Activated T-helper 17 cell treated with anti-CD3 and anti-CD28 coated beads, Interleukin-2, amount 50 U/mL, for 72 hours (primary cell): ENCODE measurements at places on chromosomes 13 and 19.

GRCh38 chr13:103935117-103935516 lies 868.9 kb upstream of the SLC10A2 start:
- no peak for ATAC-seq

- no peak for ATAC-seq
These were observed 125.1 kb downstream of the SIPA1L3 start for GRCh38 chr19:38032151-38032550.

DNA sequence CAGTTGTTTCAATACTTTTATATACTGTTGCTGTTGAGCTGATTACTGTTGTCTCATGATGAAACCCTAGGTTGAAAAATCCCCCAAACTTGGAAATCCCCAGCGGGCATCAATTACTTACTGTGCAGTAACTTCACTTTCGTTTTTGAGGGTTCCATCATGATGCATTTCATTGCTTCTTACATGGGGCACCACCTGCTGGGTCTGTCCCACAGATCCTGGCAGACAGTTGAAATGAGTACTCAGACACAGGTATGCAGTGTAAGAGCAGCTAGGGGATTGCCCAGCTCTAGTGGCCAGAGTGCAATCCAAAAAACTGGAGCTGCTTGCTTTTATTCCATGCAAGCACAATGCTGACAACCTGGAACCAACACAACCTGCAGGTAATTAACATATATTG lies 132.5 kb upstream of the ZNF91 start:
- ATAC-seq, result peak; percentile 87

DNA sequence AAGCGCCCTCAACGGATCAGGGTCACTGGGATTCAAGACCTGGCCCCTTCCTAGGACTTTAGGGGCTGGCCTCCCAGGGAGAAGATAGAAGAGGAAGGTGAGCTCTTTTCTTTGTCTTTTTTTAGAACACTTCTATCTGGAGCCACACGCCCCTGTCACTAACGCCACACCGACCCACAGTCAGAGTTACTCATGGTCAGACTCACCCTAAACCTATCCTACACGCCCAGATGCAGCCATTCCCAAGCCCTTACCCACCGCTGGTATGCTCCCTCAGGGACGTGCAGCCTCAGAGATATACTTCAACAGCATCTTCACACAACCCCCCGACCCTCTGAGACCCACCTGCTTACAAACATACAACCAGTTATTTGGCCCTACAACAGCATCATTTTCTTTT lies 29.9 kb upstream of the MUC16 start:
- ATAC-seq, result no peak

DNA sequence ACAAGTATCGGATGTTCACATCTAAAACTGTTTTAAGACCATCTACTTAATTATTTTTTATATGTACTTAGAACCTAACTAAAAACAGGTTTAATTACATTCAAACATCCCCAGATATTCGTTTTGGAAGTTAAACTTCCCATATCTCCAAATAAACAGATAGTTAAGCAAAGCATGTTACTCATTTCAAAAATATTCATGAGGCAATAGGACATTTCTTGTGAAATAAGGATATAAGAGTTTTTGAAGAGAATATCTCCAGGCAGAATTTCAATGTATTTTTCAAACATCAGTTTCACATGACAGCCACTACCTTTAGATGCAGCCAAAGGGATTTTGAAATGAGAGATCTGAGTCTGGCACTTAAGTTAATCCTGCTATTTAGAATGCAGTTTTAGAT lies 697.5 kb downstream of the SLITRK1 start:
- no peak for ATAC-seq

DNA sequence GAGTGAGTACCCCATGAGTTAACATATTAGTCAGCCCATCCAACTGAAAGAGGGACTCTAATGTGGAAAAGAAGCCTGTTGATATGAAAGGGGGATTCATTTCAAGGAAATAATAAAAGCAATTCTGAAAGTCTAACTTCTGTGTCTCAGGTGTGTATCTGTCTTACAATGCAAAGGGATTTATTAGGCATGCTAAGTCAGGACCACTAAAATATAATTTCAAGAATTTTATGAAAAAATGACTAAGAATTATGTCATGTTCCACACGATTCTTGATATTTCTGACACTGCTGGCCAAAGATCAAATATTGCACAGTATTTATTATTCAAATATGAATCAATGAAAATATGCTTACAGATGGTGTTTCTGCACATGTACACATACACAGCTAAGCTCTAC lies 130.8 kb downstream of the KLF12 start:
- ATAC-seq, result peak; percentile 24

DNA sequence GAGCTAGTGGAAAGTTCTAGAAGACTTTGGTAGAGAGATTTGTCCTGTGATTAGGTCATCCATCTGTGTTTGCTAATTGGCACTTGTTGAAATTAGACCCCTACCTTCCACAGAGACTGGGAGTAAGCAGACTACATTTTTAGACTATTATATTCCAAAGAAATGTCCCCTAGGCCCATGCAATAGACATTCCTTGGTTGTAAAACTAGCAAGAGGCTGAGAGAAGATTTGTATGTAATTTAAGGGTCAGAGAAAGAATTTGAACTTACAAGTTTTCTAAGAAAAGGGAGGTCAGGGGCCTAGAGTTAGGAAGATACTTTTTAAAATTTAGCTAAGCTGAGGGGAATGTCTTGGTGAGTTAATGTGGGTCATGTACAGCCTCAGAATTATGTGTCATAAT lies 470.7 kb upstream of the SLITRK1 start:
- no peak for ATAC-seq

- no peak for ATAC-seq
These were observed 819.8 kb downstream of the PCDH9 start for GRCh38 chr13:66410314-66410713.

DNA sequence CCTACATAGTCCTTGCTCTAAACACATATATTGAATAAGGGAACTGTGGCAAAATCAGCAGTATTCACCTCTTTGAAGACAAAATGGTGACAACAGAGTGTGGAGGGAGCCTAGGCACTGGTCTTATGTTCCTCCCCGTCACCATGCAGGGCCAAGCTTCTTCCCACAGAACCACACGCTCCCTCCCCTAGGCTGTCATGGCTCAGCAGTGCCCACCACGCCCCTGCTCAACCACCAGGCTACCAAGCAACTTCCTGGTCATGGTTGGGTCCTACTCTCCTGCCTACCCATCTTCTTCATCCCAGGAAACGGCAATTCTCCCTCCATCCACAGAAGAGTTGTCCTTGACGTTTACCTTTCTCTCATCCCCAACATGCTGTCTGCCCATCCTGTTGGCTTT lies 126.1 kb downstream of the CRYL1 start:
- no peak for ATAC-seq

GRCh38 chr13:45406421-45406820 lies 11.8 kb downstream of the SLC25A30 start:
- ATAC-seq, result no peak

GRCh38 chr19:7492142-7492541 lies 3.3 kb upstream of the PEX11G start:
- peak; percentile 82 for ATAC-seq

DNA sequence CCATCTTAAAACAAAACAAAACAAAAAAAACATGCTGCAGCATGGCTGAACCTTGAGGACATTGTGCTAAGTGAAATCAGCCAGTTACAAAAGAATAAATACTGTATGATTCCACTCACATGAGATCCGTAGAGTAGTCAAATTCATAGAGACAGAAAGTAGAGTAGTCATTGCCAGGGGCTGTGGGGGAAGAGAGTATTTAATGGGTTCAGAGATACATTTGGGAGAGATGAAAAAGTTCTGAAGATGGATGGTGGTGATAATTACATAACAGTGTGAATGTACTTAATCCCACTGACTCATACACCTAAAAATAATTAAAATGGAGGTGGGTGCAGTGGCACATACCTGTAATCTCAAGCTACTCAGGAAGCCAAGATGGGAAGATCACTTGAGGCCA lies 72.0 kb upstream of the C1QTNF9 start:
- no peak for ATAC-seq

GRCh38 chr13:29931696-29932095 lies 81.3 kb upstream of the UBL3 start:
- ATAC-seq, result no peak

DNA sequence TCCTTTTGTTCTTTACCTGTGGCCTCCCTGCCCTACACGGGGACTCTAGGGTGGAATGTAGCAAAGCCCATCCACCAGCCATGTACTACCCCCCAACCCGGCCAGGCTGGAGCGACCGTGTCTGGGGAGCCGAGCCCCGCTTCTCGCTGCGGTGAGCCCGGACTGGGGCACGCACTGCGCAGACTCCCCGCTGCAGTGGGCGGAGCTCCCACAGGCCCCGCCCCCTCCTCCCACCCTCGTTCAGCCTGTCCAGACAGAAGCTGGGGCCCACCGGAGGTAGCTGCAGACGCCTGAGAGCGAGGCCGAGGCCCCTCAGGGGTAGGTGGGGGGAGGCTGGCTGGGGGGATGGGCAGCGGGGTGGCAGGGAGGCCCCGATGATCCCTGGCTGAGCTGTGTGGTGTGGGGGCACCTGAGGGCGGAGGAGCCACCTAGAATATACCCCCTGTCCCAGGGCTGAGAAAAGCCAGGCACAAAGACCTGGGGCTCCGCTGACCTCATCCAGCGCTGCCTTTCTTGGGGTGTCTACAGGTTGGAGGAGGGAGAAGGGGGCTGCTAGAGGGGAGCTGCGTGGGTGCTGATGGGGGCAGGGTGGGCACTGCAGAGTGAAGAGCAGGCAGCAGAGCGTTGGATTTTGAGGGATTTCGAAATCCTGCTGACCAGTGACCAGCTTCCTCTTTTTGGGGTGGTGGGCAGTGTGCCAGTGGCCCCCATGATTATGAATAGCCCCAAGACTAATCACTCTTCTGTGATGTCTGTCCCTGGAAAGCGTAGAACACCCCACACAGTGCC lies 17.3 kb downstream of the PLD3 start:
- peak; percentile 60 for ATAC-seq

DNA sequence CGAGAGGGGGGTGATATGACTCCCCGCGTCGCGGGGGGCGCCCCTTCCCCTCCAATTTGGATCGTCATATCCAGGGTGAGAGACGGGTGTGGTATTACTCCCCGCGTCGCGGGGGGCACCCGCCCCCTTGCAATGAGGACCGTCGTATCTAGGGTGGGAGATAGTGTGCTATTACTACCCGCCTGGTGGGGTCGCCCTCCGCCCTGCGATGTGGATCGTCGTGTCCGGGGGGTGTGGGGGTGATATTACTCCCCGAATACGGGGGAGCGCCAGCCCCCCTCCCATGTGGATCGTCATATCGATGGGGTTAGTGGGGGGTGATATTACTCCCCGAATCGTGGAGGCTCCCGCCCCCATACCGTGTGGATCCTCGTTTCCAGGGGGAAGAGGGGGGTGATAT lies 29.2 kb upstream of the RGCC start:
- peak; percentile 79 for ATAC-seq

DNA sequence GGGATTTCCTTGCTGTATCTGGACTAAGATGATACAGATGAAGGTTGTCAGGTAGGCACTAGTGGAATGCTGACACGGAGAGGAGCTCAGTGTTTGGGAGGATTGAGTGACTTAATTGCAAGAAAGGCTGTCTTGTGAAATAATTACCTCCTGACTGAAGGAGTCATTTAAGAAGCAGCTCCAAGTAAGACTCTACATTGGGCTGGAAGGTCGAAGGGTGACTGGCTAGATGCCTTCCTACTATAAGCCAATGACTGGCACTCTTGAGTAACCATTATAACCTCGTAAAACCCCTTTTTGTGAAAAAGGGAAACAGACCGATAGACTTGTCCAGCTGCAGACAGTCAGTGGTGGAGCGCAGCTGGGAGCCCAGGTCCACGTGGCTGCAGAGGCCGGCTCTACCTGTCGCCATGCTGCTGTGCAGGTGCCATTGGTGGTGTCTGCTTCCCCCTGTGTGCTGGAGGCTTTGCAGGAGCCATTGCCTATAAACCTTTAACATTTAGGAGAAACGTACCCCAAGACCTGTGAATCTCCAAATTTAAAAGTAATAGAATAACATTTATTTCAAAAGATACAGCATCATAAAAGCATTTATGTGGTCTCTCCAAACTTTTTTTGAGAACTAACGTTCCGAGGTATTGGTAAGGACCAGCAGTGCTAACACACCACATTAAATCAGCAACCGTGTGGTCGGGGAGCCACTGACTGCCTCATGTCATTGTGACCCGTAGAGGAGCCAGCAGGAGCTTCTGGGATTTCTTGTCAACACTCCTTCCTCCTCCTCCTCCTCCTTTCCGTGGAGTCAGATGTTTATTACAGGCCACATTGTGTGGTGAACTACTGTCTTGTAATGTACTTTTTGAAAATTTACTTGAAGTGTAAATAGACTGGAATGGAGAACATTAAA lies 80.4 kb upstream of the TEX29 start:
- no peak for ATAC-seq

DNA sequence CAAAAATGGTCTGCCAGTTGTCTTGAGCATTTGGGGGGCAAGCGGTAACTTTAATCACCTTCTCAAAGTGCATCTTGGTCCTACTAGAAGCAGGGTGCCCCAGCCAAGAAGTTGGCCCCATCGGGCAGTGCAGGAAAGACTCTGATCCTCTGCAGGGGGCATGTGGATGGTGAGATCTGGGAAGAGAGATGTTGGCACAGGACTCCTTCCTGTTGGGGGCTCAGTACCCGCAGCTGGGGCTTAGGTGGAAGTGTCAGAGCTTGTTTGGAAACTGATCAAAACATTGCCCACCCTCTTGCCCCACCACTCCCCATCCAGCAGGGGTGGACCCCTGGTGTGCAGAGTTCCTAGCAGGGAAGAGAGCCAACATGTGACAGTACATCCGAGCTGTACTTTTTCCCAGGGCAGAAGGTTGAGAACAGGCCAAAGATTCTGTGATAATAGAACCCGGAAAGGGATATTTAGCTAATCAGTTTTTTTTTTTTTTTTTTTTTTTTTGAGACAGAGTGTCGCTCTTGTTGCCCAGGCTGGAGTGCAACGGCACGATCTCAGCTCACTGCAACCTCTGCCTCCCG lies 8.8 kb downstream of the RRAS start:
- no peak for ATAC-seq

DNA sequence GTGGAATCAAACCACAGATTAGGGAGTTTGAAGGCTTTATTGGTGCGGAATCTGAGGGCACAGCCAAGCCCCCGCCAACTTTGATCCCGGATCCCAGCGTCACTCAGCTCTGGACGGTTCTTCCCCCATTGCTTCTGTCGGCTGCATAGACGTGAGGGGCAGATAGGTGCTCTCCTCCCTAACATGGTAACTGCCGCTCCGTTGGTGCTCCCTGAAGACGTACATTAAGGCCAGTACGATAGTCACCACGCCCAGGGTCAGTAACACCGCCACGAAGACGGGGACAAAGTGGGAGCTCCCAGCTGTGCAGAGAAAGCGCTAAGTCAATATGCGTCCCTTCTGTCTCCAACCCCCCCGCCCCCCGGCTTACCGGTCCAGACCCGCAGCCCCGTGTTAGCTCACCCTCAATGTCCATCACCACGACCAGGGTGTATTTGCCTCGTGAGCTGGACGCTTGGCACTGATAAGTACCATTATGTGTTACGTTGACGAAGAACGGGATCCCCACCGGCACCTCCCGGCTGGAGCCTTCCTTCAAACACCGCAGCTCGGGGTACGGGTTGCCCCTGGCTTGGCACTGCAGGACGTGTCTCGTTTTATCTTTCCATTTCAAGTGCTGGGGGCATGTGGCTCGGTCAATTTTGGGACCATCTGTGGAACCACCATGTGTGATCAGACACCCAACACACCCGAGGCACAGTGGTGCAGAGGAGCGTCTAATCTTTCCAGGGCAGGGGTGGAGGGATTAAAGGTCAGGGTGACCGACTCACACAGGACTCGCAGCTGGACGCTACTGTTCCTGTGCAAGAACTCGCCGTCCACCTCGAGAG lies 644 bp upstream of the RAVER1 start:
- peak; percentile 9 for ATAC-seq
